ENCODE measurements at places on chromosomes 12 and 14.

DNA sequence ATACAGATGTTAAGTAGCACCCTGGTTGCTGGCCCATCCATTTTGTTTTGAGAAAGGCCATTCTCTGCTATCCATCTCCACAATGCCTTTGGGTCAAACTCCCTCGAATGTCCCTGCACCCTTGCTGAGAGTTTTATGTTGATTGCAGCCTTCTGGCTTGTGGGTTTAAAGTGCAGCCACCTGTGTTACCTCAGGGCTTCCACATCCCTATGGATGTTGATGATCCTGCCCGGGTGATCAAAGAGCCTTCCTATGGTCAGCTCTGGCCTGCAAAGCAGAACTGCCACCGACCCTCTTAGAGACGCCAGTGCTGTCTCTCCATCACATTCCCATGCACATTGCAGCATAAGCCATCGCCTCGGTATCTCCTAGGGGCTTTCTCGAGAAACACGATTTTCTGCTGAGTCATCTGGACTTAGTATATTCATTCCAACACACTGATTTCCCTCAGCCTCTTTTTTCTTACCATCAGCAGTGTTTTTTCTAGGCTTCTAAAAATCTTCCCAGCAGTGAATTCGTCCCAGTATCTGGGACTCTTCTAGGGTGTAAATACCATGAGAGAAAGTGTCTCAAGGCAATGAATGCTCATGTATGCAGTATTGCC is 585.7 kb upstream of the TMEM132C start:
- DNase-seq, result no peak

DNA sequence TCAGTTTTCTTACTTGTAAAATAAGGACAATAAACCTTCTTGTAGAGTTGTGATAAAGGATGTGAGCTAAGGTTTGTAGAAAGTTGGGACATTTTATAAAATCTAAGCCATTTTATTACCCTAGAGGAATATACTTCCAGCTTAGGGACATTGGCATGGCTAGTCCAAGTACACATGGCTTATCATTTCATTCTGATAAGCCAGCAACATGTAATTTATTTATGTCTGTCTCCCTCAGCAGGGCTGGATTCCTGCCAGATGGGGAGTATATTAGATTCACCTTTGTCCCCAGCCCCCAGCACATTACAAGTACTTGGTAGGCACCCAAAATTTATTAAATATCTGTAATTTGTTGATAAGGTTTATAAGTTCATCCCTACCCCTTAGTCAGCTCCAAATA is 6.3 kb upstream of the ATG14 start:
- DNase-seq, result no peak

DNA sequence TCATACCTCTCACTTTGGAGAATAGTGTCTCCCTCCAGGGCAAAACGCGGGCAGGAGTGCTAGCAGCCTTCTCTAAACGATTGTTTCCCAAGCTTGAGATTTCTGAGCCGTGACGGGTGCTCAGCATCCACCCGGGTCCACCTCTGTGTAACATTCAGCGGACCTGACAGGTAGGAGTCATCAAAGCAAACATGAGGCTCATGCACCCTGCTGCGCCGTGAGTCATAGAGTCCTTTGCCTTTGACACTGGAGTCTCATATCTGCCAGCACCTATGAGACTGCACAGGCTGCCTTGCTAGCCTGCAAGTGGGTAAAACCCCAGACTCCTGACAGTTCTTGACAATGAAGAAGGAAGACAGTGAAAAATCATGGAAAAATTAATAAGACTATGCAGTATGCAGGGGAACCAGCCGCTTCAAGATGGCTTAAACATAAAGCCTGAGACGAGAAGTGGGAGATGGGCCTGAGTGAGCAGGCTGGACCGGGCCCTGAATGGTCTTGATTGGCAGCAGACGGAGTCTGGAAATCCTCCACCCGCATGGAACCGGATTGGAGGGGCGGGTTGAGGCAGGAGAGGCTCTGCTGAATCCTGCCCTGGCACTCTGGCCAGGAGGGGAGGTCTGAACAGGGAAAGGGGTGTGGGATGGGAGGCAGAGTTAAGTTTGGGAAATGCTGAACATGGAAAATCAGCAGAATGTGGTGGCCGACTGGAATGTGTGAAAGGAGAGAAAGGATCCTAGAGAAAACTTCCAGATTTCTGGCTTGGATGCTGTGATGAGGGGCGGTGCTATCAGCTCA is 54.2 kb downstream of the LGMN start:
- DNase-seq, result peak; percentile 73

DNA sequence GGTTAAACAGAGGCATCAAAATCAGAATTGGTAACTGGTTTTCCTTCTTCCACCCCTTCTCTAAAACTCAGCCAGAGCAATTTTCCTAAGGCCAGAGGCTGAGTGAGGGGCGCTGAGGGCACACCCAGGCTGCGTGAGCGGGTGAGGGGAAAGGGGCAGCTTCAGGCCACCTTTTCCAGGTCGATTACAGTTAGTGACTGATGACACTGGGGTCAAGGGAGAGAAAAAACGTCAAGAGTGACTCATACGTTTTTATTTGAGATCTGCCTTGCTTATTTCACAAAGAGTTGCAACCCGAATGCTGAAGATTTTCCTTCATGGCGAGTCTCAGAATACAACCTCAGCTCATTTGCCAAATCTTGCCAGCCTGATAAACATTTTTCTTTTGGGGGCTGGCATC is 46.7 kb upstream of the EVL start:
- DNase-seq, result peak; percentile 44

DNA sequence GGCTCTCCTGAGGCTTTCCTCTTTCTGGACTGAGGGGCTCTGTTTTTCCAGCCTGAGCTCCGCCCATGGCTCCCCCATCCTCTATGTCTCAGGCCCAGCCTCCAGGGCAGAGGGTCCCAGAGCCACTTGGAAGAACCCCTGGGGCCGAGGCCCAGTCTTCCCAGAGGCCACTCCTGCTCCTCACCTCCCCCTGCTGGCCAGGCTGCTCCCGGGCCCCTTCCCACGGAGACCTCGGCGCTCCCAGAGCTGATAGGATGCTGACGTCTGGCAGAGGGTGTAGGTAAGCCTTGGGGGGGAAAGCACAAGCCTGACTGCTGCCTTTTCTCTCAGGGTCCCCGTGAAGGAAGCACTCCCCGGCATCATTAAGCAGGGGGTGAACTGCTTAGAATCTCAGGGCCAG is 51.4 kb downstream of the ERH start:
- DNase-seq, result peak; percentile 53

DNA sequence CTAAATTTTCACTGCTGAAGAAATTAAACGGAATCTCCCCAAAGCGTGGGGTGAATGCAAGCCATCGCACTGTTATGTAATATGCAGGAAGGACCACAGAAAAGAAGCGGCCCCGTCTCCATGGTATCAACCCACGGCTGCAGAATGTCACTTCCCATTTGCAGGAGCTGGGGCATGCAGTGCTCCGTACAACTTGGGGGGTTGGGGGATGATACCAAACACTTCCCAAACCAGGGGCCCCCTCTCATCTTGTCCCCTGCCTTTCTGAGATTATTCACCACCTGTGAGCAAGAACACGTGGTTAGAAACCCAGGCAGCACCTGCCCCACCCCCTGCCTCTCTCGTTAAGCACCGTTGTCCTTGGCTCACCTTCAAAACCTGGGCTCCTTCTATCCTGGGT is 505.1 kb upstream of the TMEM132C start:
- no peak for DNase-seq

DNA sequence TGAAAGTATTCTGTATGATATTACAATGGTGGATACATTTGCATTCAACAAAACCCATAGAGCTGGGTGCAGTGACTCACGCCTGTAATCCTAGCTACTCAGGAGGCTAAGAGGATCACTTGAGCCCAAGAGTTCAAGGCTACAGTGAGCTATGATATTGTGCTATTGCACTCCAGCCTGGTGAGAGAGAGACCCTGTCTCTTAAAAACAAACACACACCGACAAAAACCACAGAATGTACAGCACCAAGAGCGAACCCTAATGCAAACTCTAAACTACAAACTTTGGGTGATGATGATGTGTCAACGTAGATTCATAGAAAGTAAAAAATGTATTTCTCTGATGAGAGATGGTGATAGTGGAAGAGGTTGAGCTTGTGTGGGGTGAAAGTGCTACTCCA is 8.6 kb downstream of the CAPRIN2 start:
- DNase-seq, result no peak

DNA sequence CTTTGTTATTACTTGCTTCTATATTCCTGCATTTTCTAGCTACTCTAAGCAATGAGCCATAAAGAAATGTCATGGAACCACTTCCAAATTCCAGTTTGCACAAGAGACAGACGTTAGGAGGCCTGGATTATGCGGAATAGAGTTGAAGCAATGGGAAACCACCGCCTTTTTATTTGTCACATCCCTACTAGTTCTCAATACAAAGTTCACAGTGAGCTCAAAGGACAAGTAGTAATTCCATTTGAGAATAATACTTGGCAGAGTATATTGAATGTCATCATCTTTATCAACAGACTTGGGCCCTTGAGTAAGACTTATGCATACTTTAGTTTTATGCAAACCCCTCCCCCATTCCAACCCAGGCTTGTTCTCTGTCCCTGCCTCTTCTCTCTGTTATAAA is 3.7 kb upstream of the SLC15A5 start:
- DNase-seq, result no peak

DNA sequence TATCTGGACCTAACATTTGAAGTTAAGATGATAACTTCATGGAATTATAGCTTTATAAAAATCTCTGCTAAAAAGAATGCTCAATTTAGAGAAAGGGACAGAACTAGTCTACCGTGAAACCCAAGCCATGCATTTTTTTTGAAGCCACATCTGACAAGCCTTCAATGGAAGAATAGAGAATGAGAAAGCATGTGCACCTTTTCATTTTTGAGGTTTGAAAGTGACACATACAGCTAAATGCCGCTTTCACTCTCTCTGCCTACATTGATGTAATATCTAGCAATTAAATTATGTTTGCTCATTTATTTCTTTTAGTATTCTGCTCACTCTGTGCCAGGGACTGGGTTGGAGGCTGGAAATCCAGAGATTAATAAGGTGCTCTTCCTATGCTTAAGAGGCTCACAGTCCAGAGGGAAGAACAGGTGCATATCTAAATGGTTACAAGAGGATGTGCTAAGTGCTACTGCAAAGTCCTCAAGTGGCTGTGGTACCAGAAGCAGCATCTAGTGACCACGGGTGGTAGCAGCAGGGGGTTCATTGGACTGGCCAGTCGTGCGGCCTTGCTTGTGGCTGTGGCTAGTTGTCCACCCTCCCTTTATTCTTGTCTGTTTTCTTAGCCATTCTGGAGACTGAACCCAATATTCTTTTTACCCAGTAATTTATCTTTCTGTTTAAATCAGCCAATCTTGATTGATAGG is 60.4 kb downstream of the PPP1R36 start:
- no peak for DNase-seq

DNA sequence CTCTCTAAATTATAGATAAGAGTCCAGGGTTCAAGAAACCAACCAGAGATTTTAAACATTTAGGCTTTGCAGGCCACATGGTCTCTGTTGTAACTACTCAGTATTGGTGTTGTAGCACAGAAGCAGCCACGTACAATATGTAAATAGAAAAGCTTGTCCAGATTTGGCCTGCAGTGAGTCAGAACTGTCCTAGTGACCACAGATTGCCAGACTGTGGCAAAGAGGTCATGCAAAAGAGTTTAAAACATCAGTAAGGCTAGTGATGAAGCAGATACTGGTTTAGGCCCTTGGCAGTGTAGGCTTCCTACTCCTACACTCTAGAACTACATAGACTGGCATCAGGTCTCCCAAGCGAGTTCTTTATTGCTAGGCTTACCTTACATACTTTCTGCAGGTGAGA is 117.6 kb upstream of the GARIN6 start:
- peak; percentile 63 for DNase-seq

DNA sequence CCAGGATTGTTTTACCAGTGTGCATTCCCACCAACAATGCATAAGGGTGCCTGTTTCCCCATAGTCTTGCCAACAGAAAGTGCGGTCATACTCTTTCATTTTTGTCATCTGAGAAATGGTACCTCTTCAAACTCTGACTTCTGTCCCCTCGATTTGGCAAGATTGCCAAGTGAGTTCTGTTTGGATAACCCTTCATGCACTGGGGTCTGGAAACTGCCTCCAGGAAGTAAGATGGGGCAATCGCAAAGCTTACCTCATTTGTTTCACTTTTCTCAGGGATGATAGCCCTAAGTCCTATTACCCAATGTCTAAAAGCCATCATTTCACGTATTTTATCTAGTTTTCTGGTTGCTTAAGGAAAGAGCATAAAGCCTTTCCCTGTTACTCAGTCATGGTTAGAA is 28.6 kb upstream of the NR1H4 start:
- DNase-seq, result no peak

- peak; percentile 32 for DNase-seq
These were observed 7.7 kb upstream of the PPTC7 start for GRCh38 chr12:110590806-110591326.

GRCh38 chr12:104138797-104139152 is 765 bp upstream of the NFYB start:
- DNase-seq, result no peak

DNA sequence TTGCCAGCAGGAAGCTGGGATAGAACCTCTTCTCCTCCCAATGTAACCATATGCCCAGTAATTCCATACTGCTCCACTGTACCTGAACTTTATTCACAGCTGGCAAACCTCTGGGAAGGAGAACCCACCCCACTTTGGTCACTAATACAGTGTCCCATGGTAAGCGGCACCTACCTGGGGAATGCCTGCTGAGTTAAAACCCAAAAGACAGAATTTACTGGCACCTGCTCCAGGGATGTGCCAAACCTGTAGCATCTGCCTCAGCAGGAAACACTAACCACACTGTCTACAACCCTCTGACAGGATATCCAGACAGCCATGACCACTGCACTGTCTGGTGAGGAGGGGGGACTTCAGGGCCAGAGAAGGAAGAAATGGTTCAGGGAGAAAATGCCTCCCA is 26.6 kb downstream of the DDX24 start:
- no peak for DNase-seq

GRCh38 chr14:75011356-75011994 is 8.8 kb downstream of the EIF2B2 start:
- peak; percentile 85 for DNase-seq

DNA sequence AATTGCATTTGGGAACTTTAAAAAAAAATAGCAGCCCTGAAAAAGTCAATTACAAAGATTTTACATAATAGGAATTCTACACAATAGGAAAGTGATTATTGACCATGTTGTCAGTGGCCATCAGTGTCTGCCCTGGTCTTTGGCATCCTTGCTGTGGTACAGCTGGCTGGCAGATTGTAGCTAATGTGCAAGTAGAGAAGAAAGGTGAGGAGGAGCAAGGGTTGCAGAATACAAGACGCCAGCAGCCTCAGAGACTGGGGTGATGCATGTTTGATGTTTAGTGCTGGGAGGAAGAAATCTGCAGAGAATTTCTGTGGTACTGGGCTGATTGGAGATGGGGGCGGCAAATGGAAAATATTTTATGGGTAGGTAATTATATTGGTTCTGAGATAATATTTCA is 322.9 kb downstream of the TMEM117 start:
- no peak for DNase-seq

GRCh38 chr12:56724701-56724971 is 463 bp downstream of the NACA start:
- no peak for DNase-seq

Data from ELR (cell line).